ENCODE measurements at places on chromosomes 4 and X.

GRCh38 chrX:85941275-85941674, 106.1 kb downstream of the CHM start:
- no peak for DNase-seq

- DNase-seq: no peak
Measured at GRCh38 chr4:152975380-152976211, 39.5 kb downstream of the FHDC1 start.

- no peak for DNase-seq
Measured at GRCh38 chr4:56235011-56235410, 152.3 kb downstream of the AASDH start.

- DNase-seq: no peak
Measured at GRCh38 chr4:9608300-9608699, 164.1 kb downstream of the DEFB131A start.

DNA sequence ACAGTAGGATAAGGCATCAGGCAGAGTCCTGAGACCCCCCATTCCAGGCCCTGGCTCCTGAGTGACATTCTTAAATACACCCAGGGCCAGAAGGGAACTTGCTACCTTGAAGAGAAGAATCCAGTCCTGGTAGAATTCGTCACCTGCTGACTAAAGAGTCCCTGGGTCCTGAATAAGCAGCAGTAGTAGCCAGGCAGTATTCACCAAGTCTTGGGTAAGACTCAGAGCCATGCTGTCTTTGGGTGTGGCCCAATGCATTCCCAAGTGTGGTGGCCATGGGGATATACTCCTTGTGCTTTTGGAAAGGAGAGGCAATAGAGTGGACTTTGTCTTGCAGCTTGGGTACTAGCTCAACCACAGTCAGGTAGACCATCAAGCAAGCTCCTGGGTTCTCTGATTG, 359.1 kb downstream of the DMD start:
- DNase-seq: no peak

DNA sequence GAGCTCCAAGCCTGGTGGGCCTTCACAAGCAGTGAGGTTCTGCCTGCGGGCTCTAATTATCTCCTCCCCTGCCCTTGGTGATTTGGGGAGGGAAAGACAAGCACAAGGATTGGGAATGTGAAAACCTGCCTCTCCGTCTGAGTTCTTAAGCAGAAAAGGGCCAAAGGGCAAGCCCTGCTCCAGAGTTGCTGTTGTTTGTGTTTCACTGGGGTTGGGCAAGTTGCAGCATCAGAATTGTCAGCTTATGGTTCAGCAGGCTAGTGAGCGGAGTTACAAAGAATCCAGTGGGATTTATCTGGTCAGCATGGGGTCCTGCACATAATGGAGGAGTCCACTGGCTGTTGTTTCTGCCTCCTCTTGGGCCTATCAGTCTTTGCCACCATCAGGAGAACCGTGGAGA, 60.5 kb downstream of the NHS start:
- no peak for DNase-seq

GRCh38 chr4:131509521-131509920, 1639.6 kb upstream of the PCDH10 start:
- DNase-seq: no peak

- no peak for DNase-seq
Measured at GRCh38 chr4:98515470-98515809, 143.0 kb downstream of the TSPAN5 start.

- no peak for DNase-seq
Measured at GRCh38 chr4:115687052-115687755, 573.8 kb upstream of the NDST4 start.

- no peak for DNase-seq
Measured at GRCh38 chr4:1231637-1232360, 17.1 kb downstream of the CTBP1 start.

GRCh38 chr4:137740141-137740540, 207.8 kb upstream of the PCDH18 start:
- DNase-seq: no peak

DNA sequence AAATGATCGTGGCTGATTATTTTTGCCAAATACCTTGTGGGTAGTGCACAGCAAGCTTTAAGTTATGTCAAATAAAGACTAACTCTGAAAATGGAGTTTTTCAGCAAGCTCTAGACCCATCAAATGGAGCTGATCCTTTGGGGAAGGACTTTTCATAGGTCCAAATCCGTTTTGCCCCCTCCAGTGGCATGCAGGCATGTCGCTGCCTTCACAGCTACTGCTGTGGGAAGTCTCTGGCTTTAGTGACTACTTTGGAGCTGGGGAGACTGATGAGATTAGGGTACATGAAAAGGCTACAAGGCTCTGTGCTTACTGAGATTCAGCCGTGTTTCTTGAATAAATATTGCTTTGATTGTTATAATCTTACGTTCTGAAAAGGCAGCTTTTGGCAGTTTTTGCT, 106.6 kb upstream of the HS3ST1 start:
- DNase-seq: no peak

DNA sequence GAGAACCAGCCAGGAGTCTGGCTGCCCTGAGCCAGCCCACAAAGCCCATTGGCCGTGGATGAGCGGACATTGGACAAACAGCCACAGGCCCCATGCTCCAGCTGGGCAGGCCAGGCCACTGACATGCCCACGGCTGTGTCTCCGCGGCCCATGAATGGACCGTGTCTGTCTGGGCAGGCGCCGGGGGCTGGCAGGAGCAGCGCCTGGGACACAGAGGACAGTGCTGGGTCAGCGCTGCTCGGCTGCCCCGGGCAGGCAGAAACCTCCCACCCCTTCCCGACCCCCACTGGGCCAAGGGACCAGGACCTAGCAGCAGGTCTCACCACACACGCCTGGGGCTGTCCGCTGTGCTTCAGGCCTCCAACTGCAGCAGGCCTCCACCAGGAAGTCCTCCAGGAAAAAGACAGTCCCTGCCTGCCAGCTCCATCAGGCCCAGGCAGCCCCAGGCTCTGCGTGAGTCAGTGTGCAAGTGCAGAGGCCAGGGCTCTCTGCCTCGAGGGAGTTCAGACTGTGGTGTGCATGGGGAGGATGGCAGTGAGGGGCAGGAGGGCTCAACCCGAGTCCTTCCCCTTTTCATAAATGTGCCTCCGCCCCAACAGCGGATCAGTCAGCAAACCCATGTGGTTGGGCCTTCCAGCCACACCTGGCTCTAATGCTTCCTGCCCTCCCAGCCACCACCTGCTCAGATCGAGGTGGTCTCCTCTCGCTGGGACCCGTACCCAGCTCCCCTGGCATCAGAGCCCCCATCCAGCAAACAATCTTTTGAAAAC, 17.2 kb upstream of the FGFR3 start:
- no peak for DNase-seq

DNA sequence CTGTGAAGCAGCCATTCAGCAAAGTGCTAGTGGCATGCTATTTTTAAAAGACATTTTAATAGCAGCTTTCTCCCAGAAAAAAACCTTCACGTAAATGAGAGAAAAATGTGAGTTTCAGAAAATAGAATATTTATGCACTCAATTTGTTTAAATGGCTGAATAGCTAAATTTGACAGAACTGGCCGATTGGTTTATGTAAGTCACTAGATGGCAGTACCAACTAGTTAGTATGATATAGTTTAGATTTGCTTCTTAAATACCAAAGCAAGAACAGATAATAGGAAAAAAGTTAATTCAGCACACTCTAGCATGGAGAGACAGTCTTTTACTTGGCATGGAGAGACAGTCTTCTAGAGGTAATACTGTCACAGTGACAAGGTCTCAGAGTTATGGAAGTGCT, 250.1 kb downstream of the SNCA start:
- DNase-seq: no peak

GRCh38 chr4:137206781-137207180, 325.5 kb downstream of the PCDH18 start:
- no peak for DNase-seq

GRCh38 chr4:56106180-56107147, 157.7 kb downstream of the CEP135 start:
- DNase-seq: no peak

DNA sequence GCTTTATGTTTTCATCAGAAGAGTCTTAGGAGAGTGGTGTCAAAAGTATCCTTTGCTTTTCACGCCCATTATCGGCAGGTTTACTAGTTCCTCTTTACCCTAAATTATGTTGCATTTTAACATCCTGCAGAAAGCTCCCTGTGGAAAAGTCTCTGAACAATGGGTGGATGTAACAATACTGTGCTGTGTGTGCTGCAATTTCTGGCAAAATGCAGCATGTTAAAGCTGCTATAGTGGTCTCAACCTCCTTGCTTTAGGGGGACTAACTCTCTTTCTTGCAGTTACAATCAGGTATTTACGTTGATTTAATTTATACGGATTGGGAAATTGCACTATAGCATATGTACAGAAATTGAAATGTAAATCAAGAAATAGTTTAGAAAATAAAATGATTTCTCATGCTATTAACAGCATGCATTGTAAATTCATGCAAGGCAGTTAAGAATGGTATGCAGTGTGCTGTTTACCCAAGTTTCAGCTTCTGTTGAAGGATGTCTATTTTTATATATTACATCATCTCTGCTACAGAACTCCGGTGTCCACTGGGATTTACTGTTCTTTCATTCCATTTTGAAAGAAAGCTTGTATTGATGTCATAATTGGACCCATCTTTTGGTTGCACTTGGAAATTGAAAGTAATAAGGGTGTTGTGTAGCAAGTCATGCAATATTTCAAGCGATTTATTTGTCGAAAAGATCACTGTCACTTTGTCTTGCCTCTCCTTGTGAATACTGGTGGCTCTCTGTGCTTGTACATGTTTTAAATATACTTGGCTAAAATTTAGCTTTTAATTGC, 145.7 kb downstream of the RAPGEF2 start:
- DNase-seq: no peak

- no peak for DNase-seq
Measured at GRCh38 chr4:111695677-111696076, 449.6 kb upstream of the FAM241A start.

- DNase-seq: no peak
Measured at GRCh38 chr4:183264614-183265013, 55.5 kb downstream of the CLDN22 start.

- DNase-seq: no peak
Measured at GRCh38 chrX:40402831-40403533, 177.8 kb upstream of the ATP6AP2 start.

DNA sequence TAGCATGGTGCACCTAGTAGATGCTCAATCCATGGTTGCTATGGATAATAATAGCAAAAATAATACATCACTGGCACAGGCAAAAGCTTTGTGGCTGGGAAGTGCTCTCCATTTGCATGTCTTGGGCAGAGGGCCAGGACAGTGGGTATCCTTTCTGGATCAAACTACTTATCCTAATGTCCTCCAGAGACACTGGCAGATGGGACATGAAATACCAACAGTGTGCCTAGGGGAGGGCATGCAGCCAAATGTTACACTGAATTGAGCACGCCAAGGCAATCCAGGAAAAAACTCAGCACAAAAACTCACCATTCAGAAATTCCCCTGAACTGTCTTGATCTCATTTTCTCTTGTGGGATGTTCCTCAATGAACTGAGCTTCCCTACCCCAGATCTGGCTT, 98.6 kb upstream of the SCML1 start:
- DNase-seq: no peak

GRCh38 chrX:129797251-129797906, 17.6 kb downstream of the SASH3 start:
- no peak for DNase-seq

GRCh38 chr4:2412885-2413716, 5.3 kb downstream of the ZFYVE28 start:
- DNase-seq: peak; percentile 87

- DNase-seq: no peak
Measured at GRCh38 chrX:120262859-120263708, 12.5 kb downstream of the ZBTB33 start.

DNA sequence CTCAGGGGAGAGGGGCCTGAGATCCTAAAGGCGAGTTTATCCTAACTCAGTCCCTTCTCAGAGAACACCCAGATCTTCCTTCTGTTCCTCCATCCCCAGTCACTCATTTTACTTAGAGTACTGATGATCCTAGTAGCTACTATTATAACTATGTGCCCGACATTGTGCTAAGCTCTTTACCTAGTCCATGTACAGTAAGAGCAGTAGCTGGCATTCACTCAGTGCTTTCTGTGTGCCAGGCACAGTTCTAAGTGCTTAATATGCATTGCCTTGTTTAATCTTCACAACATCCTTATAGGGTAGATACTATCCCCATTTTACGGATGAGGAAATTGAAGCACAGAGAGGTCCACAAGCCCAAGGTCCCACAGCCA, 58.3 kb downstream of the FRMPD3 start:
- no peak for DNase-seq

DNA sequence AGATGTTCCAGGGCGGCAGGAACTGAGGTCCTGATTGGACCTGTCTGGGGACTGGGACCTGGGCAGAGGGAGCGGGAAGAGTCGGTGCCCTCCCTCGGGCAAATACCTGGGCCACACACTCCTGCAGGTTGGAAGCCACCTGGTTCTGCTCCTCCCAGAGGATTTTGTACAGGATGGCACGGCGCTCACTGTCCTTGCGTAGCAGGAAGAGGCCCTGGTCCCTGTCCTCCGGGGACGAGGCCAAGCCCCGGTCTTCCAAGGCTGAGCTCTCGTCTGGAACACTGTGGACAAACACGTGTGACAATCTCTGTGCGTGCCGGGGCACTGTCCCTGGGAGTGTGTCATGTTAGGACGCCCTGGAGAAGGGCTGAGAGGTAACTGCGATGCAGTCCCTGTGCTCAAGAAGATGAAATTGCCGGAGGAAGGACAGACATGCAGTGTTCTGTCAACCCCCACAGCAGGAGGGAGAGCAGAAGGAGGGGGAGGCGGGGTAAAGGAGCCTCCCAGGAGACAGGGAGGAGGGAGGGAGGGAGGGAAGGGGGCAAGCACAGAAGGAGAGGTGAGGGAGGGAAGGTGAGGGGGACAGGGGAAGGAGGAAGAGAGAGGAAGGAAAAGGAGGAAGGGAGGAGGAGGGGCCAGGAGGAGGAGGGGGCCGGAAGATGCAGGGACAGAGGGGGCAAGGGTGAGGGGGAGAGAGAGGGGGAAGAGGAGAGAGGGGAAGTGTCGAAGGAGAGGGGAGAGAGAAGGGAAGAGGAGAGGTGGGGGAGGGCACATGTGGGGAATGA, 29.0 kb downstream of the PDHA1 start:
- no peak for DNase-seq

GRCh38 chrX:35115205-35115604, 172.6 kb downstream of the FAM47B start:
- DNase-seq: no peak

- no peak for DNase-seq
Measured at GRCh38 chr4:143302536-143302935, 34.1 kb upstream of the GAB1 start.

DNA sequence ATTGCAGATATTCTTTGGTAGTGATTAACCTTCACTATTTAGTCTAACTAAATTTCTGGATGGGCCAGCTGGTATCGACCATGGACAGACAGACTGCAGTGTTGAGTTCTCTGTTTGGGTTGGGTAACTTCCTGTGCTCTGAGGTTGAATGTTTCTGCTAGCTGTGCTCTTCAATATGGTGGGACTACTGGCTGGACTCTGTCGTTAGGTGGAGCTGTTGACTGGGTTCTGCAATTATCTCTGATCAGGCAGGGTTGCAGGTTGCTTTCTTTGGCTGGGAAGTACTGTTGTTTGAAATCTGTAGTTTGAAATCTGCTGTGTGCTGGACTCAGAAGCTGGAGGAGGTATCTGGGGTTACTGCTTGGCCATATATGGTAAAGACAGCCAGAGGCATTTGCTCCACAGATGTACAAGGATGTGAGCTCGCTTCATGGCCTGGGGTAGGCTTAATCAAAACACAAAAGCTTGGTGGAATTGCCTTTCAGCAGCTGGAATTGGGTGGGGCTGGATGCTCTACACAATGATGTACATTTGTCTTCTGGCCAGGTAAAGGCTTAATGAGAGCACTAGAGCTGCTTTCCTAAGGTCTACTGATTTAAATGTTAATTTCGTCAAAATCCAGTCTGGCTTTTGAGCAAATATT, 1472.0 kb downstream of the FAM133A start:
- no peak for DNase-seq
